ENCODE measurements at places on chromosomes 7 and 10.
A peak's percentile ranks its signal among the peaks of the same experiment; 100 is the strongest.

DNA sequence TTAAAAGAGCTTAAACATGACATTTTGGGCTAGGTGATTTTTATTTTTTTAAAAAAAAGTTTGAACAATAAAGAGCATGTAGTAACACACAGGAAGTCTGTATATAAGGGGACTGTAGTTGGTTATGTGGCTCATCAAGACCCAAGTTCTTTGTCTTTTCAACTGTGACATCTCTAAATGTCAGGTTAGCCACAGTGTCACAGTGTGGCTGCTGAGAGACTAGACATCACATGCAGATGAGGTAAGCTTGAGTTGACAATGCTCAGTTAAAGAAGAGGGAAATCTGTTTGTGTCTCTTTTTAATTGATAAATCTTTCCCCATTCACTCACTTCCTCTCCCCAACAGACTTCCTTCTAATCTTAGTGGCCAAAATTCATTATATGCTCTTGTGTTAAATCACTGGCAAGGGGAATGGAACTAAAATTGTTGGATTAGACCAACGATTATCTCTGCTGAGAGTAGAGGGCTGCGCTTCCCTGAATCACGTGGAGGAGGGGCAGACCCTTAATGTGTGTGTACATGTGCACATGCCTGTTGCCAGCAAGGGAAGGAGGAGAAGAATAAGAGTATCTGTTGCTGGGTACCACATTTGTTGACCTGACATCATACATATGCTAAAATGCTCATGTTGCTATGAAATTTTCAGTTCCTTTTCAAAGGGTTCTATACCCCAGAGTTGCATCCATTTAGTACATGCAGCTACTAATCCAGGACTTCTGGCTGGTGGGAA lies 78.3 kb downstream of the MMRN2 start:
- no peak for DNase-seq

DNA sequence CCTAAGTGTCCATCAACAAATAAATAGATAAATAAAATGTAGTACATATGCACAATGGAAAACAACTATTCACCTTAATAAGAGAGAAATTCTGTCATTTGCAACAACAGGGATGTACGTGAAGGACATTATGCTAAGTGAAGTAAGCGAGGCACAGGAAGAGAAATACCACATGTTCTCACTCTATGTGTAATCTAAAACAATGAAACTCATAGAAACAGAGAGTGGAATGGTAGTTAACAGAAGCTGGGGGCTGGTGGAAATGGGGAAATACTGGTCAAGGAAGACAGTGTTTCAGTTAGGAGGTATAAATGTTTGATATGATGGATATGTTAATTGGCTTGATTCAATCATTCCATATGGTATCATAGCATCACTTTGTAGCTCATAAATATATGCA lies 43.1 kb downstream of the ARL4A start:
- no peak for DNase-seq

GRCh38 chr10:47440207-47440606 lies 43.7 kb downstream of the ANXA8 start:
- no peak for DNase-seq

GRCh38 chr10:51653025-51653424 lies 46.4 kb downstream of the CSTF2T start:
- no peak for DNase-seq

DNA sequence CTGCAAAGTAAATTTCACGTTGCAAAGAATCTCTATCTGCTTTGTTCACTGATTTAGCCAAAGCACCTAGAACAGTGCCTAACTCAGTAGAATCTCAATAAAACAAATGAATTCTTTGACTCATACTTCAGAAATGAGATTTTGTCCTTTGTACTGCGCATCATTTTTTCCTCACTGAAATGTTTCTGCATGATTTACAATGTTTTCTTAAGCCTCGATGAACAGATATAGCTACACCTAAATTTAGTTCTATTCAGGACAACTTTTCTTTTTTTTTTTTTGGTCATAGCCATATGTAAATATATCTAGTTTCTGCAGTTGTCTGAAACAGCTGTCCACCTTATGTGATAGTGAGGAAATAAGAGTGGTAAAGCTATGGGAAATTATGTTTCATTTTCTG lies 15.3 kb downstream of the GNAT3 start:
- DNase-seq, result no peak

- no peak for DNase-seq
These were observed 62.5 kb upstream of the KCNMA1 start for GRCh38 chr10:77700086-77700485.

- no peak for DNase-seq
These were observed 159.7 kb downstream of the RTKN2 start for GRCh38 chr10:62108759-62109586.

GRCh38 chr10:126950401-126951105 lies 45.3 kb downstream of the DOCK1 start:
- DNase-seq, result peak; percentile 82

GRCh38 chr7:24665564-24666294 lies 91.5 kb downstream of the GSDME start:
- no peak for DNase-seq

- no peak for DNase-seq
These were observed 72.3 kb downstream of the AMZ1 start for GRCh38 chr7:2760098-2760889.

DNA sequence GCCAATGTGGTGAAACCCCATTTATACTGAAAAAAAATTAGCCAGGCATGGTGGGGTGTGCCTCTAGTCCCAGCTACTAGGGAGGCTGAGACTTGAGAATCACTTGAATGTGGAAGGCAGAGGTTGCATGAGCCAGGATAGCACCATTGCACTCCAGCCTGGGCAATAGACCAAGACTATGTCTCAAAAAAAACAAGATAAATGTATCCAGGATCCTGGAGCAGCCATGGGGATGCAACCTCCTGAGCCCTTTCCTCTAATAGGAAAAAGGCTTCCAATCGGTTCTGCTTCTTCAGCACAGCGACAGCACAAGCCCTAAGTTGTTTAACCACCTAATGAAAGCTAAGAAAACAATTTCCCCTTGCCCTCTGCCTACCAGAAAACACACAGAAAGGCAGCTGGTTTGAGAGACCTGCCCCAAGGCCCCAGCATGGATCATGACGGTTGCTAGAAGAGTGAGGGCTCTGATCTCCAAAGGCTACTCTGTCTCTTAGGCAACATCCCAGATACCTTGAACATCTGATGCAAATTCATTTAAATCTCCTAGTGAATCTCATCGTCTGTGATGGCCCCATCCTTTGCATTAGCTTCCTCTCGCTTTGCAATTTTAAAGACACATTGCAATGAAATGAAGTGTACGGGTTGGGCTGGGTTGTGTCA lies 220.8 kb downstream of the ARHGAP21 start:
- no peak for DNase-seq

GRCh38 chr7:75642810-75643486 lies 95.8 kb downstream of the HIP1 start:
- peak; percentile 66 for DNase-seq

DNA sequence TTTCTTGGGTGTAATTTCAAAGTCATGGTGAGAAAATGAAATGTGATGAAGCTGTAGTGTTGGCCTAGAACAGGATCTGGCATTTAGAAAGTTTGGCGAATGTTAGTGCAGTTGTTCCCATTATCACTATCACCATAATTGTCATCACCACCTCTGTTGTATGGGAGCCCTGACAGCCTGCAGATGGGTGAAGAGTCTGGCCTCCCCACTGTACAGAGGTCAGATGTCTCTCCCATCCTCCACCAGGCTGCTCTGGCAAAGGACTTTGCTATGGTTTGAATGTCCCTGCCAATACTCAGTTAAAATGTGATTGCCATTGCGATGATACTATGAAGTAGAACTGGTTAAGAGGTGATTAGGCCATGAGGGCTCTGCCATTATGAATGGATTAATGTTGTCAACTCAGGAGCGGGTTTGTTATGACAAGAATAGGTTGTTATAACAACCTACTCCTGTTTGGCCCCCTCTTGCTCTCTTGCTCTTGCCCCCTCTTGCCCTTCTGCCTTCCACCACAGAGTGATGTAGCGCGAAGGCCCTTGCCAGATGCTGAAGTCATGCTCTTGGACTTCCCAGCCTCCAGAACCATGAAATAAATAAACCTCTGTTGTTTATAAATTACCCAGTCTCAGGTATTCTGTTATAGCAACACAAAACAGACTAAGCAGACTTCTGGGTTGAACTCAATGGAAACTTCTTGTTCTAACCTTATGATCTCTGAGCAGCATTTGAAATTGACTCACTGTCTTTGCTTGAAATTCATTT lies 90.0 kb downstream of the GRK5 start:
- no peak for DNase-seq

DNA sequence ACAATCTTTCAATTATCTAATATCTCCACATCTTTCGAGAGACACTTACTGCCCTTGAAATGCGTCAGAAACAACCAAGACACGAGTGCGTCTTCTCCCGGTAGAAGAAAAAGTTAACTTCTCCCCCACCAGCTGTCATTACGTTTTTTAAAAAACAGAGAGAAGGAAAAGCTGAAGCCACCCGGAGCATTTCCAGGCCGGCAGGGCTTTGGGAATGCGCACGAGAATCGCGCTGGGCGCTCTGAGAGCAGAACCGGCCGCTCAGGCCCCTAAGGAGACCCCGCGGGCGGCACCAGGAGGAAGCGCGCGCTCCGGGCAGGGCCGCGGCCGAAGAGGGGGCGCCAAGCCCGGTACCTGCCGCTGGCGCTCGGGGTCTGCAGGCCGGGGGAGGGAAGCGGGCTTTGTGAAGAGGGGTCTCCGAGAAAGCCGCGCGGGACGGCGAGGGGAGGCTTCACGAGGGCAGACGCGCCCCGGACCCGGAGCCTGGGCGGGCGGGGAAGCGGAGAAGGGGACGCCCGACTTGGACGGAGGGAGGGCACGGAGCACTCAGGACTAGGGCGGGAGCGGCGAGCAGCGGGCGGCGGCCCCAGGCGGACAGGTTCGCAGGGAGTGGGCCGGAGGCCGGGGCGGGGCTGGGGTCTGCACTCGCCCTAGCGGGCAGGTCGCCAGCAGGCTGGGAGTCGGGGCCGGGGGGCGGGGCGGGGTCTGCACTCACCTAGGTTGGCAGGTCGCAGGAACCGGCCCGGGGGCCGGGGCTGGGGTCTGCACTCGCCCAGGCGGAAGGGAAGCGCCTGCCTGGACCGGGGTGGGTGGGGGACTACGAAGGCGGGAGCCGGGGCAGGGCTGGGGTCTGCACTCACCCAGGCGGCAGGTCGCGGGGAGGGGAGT lies 932 bp downstream of the ESYT2 start:
- no peak for DNase-seq

GRCh38 chr7:45180084-45180986 lies 22.7 kb downstream of the RAMP3 start:
- DNase-seq, result peak; percentile 11

DNA sequence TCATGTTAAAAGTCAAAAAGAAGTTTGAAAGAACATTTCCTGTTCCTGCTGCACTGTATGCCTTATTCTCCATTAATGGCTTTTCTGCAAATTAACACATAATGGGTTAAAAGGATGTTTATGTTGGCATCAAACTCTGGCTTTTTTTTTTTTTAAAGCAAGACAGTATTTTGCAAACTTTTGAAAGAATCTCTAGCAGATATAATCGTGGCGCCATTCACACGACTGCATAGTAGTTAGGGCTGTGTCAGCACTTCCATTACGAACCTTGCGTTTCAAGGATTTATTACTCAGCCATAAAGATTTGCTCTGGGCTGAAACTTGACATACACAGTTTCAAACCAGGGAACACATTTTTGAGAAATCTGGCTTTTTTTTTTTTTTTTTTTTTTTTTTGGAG lies 207.8 kb downstream of the DYNC1I1 start:
- no peak for DNase-seq

GRCh38 chr10:3738855-3739350 lies 46.1 kb downstream of the KLF6 start:
- no peak for DNase-seq

DNA sequence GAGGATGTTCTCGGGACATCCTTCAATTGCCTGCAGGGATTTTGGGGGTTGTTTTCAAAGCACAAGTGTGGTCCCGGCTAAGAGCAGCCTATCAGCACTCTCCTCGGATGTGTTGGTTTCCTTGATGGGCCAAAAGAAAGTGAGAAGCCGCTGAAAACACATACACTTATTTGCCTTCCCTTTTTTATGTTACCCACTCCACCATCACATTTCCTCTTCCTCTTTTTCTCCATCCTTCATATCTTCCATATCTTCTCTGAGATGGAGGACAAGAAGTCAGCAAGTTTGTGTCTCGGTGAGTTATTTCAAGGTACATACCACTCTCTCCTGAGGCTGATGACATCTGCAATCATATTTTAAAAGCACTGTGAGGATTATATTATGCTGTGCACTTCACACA lies 64.0 kb downstream of the ZNF33B start:
- DNase-seq, result no peak

DNA sequence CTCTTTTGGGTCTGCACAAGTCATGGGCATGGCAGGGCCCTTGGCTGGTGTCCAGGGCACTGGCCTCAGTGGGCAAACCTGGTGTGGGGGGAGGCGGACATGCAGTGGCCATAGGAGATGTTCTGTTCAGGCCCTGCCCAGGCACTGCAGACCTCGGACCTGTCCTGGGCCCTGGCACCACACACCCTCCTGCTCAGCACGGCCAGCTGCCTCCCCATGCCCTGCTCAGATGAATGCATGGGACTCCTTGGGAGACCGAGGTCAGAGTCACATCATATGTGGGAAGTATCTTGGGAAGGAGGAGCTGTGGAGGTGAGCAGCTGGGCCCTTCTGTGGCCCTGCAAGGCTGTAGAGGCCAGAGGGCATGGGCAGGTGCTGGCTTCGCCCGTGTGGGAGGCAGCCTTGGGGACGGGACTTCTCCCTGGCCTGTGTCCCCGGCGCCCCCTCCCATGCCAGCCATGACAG lies 130.8 kb downstream of the VIPR2 start:
- peak; percentile 14 for DNase-seq

- no peak for DNase-seq
These were observed 452.0 kb downstream of the ARL4A start for GRCh38 chr7:13139436-13139835.

- DNase-seq, result no peak
These were observed 804.1 kb upstream of the IGFBP3 start for GRCh38 chr7:46725136-46725535.

DNA sequence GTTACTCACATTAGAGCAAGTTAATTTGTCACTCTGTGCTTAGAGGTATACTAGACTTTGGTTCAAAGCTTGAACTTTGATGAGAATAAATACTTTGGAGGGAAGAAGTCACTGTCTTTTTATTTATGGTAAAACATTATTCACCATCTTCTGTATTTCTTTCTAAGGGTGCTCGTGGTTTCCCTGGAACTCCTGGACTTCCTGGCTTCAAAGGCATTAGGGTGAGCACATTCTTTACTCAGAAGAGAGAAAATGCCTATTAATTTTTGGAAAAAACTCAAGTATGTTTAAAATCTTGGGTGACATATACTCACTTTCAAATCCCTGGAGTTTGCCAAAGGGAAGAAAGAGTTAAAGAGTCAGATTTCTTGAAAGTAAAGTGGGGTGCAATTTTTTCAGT lies 10.8 kb downstream of the COL1A2 start:
- no peak for DNase-seq

- no peak for DNase-seq
These were observed 469.4 kb downstream of the KCNMA1 start for GRCh38 chr10:77168161-77168560.

GRCh38 chr10:67780759-67781538 lies 57.0 kb downstream of the DNAJC12 start:
- DNase-seq, result no peak

DNA sequence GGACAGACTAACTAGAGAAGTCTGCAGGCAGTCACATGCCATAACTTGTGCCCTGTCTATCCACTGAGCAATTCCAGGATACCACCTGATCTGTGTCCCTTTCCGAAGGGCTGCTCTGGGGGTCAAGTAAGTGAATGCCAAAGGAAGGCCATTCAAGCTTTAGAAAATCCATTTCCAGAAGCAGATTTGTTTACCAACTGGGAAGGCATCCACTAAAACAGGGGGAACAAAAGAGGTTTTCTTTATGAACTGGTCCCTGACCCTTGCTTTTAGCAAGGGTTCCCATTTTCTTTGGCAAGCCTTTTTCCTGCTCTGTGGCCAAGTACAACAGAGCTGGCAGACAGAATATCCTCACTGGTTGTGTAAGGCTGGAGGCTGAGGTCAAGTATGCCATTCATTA lies 36.5 kb downstream of the ITPRID1 start:
- no peak for DNase-seq

Data from dorsolateral prefrontal cortex (tissue), 122 donors.